PC-9 (cell line): ENCODE measurements at places on chromosomes 2 and 18. TPM values are rescaled to one million over a fixed set of nuclear protein-coding genes. Genes with fewer than 3 reads are reported as not detected.
A peak's percentile ranks its signal among the peaks of the same experiment; 100 is the strongest.

- H3K36me3 ChIP-seq: no peaks in the 10 kb centered on the region
- no peaks in the 10 kb centered on the region for H3K4me1 ChIP-seq
- H3K27ac ChIP-seq: no peak overlapping the region
- H3K27me3 ChIP-seq: no peaks in the 10 kb centered on the region
- H3K4me3 ChIP-seq: no peak overlapping the region
Observed at GRCh38 chr2:14602309-14602708, 30.2 kb upstream of the LRATD1 start.

DNA sequence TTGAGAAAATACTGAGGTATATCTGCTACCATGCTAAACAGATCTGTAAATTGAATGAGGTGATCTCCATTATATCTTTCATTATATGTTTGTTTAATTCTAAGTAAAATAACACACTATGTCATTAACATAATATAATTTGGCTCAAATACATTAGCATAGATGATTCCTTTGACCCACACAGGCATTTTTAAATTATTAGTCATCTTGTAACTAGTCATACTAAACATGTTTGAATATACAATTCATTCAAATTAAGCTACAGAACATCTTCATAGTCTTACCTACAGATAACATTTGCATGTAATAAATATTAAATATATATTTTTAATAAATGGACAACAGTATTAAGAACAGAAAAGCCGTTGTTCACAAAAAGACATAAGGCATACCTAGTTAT lies 52.7 kb upstream of the KYNU start:
- no peaks in the 10 kb centered on the region for H3K4me1 ChIP-seq
- no peak overlapping the region for H3K4me3 ChIP-seq
- no peak overlapping the region for H3K27ac ChIP-seq
- no peak for DNase-seq
- no peaks in the 10 kb centered on the region for H3K27me3 ChIP-seq

- H3K36me3 ChIP-seq: no peaks in the 10 kb centered on the region
- no peak overlapping the region for H3K4me3 ChIP-seq
- no peaks in the 10 kb centered on the region for H3K27me3 ChIP-seq
- DNase-seq: no peak
- H3K27ac ChIP-seq: no peak overlapping the region
- H3K4me1 ChIP-seq: no peaks in the 10 kb centered on the region
Observed at GRCh38 chr18:70036771-70037347, 89.2 kb upstream of the CD226 start.

- no peak overlapping the region for H3K27ac ChIP-seq
- H3K27me3 ChIP-seq: no peaks in the 10 kb centered on the region
- H3K4me3 ChIP-seq: no peak overlapping the region
- H3K36me3 ChIP-seq: no peaks in the 10 kb centered on the region
Observed at GRCh38 chr18:53478155-53478554, 746.3 kb downstream of the MBD2 start.

DNA sequence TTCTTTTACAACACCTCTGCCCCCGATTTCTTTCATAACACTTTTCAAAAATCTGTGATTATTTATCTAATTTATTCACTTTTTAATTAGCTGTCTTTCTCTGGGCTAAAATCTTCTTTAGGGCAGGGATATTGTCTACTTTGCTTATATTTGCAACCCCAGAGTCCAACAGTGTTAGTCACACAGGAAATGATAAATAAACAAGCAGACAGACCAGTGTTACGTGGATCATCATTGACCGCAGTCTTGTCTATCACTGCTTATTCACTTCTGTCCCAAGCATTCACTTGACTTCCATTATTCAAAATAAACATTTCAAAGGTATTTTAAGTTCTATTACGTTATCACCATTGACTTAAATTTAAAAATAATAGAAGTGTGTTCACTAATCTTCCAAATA lies 237.6 kb upstream of the UBE2E3 start:
- peaks cover 29% of the 10 kb centered on the region for H3K4me1 ChIP-seq
- no peaks in the 10 kb centered on the region for H3K36me3 ChIP-seq
- H3K27me3 ChIP-seq: no peaks in the 10 kb centered on the region
- H3K27ac ChIP-seq: peak overlapping the region; percentile 11
- peak; percentile 81 for DNase-seq
- 0 out of 2 replicates have a peak overlapping the region, but pooled peaks have one; percentile 4 for H3K4me3 ChIP-seq

DNA sequence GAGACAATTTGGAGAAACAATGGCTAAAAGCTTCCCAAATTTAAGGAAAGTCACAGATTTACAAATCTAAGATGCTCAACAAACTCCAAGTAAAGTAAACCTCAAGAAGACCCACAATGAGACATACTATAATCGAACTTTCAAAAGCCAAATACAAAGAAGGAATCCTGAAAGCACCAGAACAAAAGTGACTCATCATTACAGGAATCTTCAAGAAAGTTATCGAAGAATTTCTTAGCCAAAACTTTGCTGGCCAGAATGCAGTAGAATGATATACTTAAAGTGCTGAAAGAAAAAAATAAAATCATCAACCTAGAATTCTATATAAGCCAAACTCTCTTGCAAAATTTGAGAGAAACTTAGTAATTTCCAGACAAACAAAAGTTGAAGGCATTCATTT lies 106.5 kb upstream of the TMEM200C start:
- no peak overlapping the region for H3K4me3 ChIP-seq
- H3K27ac ChIP-seq: no peak overlapping the region

The CNGA3 gene
- total RNA-seq: not detected in 2 replicates
